Right ventricle myocardium superior (tissue), 1 donor: ENCODE measurements at places on chromosomes 7 and 10.

DNA sequence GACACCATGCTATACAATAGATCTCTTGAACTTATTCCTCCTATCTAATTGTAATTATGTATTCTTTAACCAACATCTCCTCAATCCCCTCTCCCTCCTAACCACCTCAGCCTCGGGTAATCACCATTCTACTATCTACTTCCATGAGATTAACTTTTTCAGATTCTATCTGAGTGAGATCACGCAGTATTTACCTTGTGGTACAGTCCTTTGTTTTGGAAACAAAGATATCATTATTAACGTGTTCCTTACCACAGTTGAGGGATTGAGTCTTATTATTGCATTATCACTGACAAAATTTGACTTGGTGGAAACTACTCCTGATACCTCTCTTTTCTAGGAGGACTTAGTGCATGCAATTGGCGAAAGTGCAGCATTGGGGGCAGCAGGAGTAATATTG lies 26.0 kb upstream of the HYAL4 start:
- no peak for DNase-seq

GRCh38 chr7:96700516-96700915 lies 9.1 kb downstream of the SEM1 start:
- DNase-seq = no peak

DNA sequence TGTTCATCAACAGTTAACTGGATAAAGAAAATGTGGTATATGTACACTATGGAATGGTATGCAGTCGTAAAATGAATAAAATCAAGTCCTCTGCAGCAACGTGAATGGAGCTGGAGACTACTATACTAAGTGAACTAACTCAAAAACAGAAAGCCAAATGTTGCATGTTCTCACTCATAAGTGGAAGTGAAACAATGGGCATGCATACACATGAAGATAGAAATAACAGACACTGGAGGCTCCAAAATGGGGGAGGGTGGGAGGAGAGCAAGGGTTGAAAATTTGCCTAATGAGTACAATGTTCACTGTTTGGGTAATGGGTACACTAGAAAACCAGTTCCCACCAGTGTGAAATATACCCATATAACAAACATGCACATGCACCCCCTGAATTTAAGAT lies 179.5 kb downstream of the ZWINT start:
- DNase-seq = no peak

DNA sequence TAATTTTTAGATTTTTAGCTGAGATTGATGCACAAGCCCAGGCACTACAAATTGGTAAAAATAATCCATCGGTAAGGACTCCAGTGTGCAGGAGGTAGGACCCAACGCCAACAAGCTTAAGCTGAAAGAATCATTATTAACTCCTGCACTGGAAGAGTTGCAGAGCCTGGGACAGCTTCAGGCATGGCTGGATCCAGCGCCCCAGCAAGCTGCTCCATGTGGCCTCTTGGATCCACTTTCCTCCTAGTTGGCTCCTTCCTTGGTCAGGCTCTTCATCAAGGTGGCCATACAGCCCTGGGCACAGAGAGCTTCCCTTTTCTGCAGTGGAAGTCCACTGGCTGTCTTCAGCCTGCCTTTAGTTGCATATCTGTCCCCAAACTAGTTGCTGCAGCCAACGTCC lies 497.4 kb upstream of the FOXK1 start:
- DNase-seq = no peak

- no peak for DNase-seq
Measured at GRCh38 chr10:118580702-118581101, 14.7 kb downstream of the PRLHR start.

GRCh38 chr10:113802997-113803396 lies 50.9 kb downstream of the DCLRE1A start:
- no peak for DNase-seq

GRCh38 chr7:114936471-114936870 lies 14.6 kb downstream of the MDFIC start:
- DNase-seq = no peak

GRCh38 chr7:148838905-148839304 lies 45.2 kb downstream of the EZH2 start:
- no peak for DNase-seq

DNA sequence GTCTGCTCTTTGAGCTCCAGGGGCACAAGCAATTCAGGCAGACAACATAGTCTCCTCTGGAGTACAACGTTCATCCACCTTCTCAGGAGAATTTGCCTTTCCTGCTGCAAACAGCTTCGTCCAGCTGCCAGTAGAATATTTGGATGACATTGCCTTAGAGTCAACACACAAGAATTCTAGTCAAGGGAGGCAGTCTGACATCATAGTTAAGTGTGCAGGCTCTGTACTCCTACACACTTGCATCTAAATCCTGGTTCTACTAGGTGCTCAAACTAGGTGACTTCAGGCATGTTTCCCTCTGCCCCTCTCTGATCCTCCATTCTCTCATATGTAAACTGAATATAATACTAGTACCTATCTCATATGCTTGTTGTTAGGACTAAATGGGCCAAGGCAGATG lies 314.8 kb downstream of the HPSE2 start:
- DNase-seq = no peak

DNA sequence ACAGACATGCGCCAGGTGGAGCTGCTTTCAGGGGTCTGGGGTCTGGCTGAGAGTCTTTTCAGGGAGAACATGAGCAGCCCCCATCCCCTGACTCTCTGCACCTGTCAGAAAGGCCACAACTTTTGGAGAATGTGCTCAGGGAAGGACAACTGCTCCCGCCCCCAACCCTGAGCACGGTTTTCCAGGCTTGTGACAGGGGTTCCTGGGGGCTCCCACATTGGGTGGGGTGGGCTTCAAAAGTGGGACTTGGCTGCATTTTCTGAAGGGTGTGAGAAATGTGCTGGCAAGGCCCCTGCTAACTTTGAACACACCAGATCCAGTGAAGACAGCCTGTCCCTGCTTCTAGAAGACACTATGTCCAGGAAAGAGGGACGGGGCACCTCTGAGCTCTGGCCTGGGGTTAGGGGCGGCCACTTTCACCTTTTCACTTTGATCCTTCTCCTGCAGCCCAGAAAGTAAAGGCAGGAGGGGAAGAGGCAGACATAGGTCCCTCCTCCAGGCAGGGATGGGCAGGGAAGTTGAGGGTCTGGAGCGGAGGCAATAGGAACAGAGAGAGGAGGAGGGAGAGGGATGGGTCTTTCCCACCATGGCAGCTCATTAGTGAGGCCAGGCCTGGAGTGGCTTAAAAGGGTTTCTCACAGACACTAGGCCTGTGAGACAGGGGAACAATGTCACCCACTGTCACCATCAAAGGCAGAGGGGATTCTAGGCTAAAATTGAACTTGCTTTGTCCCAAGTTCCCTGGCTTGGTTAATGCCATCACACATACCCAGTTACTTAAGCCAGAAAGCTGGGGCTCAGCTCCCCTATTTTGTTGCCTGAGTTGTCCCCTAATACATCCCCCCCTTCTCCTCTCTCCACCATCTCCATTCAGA lies 1.5 kb downstream of the KCP start:
- peak; percentile 24 for DNase-seq

GRCh38 chr10:32386623-32387260 lies 39.8 kb upstream of the EPC1 start:
- DNase-seq = no peak
